ENCODE measurements at places on chromosomes 12 and 14. TPM values are rescaled to one million over a fixed set of nuclear protein-coding genes. Genes with fewer than 3 reads are reported as not detected.
A peak's percentile ranks its signal among the peaks of the same experiment; 100 is the strongest.

DNA sequence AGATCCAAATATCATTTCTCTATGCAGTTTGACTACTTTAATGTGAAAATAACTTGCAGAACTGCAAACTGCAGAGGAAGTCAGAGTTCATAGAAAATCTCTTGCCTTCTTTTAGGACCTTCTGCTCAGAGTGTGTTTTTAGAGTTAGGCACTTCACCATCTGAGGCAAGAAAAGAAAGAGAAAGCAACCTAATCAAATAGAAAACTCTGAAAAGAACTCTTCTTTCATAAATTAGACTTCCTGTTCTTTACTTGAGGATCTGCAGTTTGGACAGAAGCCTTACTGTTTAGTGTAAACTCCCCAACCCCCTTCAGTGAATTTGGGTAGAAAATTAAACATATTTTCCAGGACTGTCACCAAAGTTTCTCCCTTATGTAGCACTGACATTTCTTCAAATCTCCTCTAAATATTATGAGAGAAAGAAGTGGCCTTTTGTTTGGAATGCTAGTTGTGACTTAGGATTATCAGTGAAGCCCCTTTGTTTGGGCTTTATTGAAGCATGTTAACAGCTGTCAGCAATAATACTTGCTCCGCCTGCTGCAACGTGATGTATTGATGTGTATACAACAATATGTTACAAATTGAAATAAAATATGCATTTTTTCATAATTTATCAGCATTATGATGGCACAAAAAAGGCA, 99.5 kb downstream of the PDZRN4 start:
- DNase-seq, result no peak

GRCh38 chr14:59465316-59466135, at the start of gene GPR135:
Gene GPR135 (minus strand): TSS chr14:59465380. CDS start chr14:59465226, 154 bp downstream.
- DNase-seq, result no peak

DNA sequence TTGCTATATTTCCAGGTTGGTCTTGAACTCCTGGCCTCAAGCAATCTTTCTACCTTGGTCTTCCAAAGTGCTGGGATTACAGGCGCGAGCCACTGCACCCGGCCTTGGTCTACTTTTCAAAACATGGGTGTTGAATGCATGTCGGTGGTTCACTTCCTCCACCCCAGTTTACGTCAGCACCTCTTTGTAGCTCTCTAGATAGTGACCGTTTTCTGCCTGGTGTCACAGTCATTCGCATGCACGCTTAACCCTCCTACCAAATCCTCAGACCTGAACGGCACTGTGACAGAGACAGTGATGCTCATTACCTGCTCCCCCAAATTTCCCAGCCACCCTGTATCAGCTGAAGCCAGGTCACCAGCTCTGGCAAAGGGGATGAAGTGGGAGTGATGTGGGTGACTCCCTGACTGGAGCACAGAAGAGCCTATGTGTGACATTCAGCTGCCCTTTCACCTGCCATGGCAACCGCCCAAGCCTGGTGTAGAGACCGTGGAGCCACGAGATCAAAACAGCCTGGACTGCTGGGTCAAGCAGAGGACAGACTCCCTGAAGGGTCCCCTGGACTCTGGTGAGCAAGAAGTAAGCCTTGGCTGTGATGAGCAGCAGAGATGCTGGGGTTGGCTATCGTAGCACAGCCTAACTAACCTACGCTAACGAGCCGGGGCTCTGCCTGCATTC, 66.2 kb upstream of the GPR68 start:
- no peak for DNase-seq

Gene A2ML1
- total RNA-seq, result 0.27 TPM

GRCh38 chr14:32603992-32604565, 275.0 kb downstream of the AKAP6 start:
- DNase-seq, result no peak

GRCh38 chr14:54362089-54362504, 34.7 kb upstream of the CDKN3 start:
- DNase-seq, result no peak

DNA sequence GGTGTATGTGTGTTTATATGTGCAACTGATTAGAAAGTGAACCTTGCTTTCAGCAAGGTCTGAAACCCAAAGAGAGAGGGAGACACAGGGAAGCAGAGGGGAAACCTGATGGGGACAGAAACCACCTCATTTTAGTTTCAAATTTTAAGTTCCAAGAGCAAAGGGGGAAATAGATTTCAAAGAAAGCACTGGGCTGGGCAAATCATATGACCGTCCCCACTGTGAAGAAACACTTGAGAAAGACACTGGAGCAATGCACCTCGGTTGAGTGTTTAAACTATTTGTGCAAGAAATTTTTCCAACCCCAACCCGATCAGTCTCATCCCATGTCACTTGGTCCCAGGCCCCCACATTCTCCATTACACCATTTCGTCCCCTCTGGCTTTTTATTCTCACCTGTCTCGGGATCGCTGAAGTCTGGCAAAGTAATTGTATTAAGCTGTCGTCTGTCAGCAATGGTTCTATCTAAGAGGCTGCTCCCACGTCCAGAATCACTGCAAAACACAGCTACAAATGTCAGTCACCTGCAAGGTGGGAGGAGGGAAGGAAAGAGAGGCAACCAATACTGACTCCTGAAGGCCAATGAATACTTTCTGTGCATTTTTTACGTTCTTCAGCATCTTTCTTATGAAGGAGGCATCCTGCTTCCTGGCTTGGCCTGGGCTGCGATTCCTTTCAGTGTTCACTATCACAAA, 205.7 kb downstream of the TTC7B start:
- no peak for DNase-seq

DNA sequence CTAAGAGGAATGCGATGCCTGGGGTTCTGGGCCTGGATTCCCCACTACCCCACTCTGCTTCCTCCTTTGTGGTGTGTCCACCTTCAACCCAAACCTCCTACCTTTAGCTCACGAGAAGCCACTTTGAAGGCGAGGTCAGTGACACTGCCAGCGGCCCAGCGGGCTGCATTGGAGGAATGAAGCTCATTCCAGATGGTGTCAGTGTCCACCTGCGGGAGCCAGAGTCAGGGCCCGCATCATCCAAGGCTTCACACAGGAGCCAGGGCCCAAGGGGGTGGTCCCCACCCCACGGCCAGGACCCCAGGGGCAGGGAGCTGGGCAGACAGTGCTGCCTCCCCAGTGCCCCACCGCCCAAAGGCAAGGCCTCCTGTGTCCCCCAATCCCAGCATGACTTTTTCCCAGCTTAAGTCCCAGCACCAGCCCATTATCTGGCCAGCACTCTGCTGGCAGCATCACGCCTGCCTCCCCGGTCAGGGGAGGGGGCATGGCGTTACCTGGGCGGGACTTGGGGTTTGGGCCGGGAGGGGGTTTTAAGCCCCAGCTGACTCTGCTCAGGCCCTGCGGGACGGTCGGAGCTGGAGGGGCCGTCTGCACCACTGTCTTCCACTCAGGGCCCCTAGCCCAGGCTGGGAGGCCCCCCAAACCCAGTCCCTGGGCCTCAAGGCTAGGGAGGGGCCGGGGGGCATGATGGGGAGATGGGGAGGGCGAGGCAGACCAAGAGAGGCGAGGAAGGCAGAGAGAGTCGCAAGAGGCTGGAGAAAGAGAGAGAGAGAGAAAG, 16.9 kb downstream of the SLC48A1 start:
- peak; percentile 49 for DNase-seq

GRCh38 chr12:113186033-113186365, 478 bp downstream of the RITA1 start:
- DNase-seq, result no peak

DNA sequence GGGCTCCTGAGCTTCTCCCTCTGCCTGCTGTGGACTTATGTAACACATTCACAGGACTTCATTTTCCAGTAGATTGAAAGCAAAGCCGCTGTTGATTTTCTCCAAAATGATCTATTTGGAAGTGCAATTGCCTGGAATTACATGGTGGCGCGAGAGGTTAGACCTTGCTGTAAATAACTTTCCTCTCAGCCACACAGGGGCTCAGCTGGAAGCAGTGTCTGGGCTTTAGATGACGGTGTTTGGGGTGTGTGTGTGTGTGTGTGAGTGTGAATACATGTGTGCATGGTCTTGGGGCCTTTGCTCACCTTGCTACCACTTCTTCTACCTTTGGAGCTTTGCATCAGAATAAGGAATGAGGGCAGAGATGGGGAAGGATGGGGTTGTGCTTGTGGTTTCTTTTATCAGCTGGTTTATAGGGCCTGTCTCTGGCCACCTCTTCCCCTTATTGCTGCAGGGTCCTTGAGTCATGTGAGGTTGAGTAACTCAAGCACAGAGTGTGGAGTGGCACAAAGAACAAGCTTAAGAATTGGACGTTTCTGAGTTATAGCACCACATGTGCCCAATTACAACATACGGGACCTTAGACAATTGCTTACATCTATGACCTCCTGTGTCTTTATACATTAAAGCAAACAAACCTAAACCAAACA, 280.6 kb downstream of the NRXN3 start:
- DNase-seq, result no peak

Gene OAS2
- 12.6 TPM for total RNA-seq

- DNase-seq, result no peak
These were observed 3.8 kb downstream of the SERPINA3 start for GRCh38 chr14:94615823-94616570.

- no peak for DNase-seq
These were observed 90.6 kb upstream of the PWP1 start for GRCh38 chr12:107594995-107595394.

DNA sequence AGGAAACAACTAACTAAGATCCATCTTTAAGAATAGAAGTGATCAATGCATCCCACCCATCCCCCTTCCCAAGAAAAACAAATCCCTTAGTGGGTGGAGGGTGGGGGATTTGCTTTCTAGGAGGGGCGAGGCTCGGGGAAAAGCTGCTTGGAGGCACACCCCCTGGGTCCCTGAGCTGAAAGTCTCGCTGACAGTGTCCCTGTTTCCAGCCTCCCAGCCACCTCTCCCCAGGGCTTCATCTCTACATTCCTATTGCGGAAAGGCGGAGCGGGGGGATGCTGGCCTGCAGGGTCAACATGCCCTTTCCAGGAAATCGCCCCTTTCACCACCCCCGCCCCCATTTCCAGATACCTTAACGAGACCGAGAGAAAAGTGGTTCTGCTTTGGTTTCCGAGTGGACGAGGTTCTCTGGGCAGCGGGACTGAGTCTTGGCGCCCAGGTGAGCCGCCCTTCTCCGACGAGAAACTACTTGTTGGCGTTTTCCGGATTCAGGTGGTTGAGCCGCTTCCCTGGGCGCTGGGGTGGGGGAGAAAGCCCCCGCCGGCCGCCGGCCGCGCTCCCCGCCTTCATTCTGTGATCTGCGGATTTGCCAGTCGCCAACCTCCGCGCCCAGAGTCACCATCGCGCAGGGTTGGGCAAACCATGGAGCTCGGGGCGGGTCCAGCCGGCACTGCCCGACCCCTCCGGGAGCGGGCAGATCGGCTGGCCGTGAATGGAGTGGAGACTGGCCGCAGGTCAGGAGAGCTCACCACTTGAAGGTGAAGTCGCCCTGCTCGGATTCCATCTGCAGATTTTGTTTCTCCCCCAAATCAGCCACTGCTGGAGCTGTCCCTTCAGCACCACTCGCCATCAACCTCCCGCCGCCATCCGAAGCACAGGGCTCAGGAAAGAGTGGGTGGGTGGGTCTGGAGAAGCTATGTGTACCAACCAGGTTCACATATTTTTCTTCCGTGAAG, 505 bp downstream of the KCNC2 start:
- DNase-seq, result peak; percentile 66

Gene SYT1
- 1.5 TPM for total RNA-seq

Gene GNB3
- 8.2 TPM for total RNA-seq

- DNase-seq, result no peak
These were observed 43.9 kb downstream of the BHLHE41 start for GRCh38 chr12:26080911-26081310.

GRCh38 chr12:71719647-71720370, 33.9 kb downstream of the TMEM19 start:
- DNase-seq, result no peak

DNA sequence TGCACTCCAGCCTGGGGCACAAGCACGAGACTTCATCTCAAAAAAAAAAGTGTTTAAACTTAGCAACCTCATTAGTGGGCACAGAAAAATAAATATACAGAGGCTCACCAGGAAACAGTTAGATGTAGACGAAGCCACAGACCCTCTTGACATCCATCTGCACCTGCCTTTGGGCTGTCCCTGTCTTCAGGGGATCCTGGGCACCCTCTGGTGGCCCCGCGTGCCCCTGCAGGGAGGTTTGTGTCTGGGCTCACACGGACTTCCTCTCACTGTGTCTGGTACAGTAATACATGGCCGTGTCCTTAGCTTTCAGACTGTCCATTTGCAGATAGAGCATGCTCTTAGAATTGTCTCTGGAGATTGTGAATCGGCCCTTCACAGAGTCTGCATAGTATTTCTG, 916.5 kb downstream of the TMEM121 start:
- DNase-seq, result no peak

Gene SRSF9
- 96.6 TPM for total RNA-seq

GRCh38 chr12:74896186-74896585, 313.5 kb downstream of the KCNC2 start:
- DNase-seq, result no peak

Gene NEDD8
- 122 TPM for total RNA-seq

GRCh38 chr12:47391566-47391965, 311.8 kb upstream of the AMIGO2 start:
- no peak for DNase-seq

Gene LUM
- 628 TPM for total RNA-seq

DNA sequence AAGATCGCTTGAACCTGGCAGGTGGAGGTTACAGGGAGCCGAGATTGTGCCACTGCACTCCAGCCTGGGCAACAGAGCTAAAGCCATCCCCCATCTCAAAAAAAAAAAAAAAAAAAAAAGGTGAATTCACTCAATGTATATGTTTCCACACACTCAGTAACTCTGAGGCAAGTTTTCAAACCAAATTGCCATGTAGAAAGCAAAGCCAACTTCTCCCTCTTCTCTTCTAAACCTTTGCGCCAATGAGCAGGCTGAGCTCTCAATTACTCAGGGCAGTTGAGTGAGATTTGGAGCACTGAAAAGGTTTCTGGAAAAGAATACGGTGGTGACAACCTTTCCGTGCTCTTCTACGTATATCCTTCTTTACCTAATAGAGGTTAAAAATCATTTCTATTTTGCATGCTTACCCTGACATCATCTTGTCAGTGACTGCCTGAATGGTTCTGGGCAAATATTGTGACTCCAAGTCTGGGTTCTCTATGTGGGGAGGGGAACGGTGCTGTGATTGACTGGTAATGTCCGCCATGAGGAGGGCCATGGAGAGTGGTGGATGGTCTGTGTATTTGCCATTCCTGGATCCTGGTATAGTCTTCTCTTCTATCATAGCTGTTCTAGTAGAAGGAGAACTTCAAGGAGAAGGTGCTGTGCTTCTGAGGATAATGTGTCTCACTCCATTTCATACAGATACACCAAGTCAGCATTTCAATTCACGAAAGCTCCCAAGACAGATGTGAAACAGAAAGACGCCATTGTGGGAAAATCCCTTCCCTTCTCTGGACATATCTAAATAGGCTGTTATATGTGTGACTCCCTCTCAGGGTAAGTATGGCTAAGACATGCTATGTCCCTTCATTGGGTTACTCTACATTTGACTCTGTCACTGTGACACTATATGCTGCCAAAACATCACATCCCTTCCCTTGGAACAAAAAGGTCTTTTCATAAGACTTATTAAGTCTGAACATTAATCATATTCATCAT, 46.2 kb upstream of the MED13L start:
- no peak for DNase-seq

- DNase-seq, result no peak
These were observed 169.0 kb downstream of the MON2 start for GRCh38 chr12:62635649-62636048.
